ENCODE measurements at places on chromosomes 1 and 21. TPM values are rescaled to one million over a fixed set of nuclear protein-coding genes. Genes with fewer than 3 reads are reported as not detected.

DNA sequence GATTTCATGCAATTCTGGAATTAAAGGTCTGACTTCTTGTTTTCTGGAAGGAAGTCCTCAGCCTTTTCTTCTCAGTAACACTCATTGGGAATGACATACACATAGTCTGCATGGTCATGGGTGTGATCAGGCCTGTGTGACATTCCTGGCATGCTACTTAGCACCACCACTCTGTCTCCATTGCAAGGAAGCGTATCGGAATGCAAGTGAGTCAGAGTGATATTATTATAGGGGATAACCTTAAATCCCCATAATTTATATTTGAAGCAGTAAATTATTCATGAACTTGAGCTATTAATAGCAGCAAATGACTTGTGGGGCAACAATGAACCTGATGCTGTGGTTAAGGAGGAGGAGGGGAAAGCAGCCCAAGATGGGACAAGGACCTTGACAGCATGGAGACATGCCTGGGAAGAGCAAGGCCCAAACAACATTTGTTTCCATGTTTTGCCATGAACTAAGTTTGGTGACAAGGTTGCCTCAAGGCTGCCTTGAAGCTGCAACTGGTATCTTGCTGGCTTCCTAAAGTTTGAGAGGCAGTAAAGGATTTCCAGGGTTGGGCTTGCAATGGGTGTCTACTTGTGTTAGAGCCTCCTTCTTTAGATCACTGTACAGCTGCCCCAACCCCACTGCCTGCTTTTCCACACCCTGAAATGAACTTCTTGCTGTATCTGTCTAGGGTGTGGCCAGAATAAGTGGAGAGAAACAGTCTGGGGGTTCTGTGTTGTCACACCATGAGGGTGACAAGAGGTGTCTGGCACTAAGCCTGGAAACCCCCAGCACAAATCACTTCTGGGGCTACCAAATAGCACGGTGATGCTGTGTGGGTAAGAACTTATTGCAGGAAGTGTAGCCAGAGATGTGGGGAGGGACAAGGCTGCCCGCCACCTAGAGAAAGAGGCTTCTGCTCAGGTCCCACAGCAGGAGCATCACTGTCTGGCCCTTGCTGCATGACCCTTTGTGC lies 4.6 kb downstream of the MAB21L3 start:
- peaks cover 5% of the 10 kb centered on the region for H3K27me3 ChIP-seq
- no peak overlapping the region for H3K4me3 ChIP-seq
- H3K4me1 ChIP-seq: peaks cover 59% of the 10 kb centered on the region
- peak; percentile 91 for DNase-seq
- H3K36me3 ChIP-seq: peaks cover 9% of the 10 kb centered on the region

GRCh38 chr21:37208056-37208721 lies 58.9 kb downstream of the VPS26C start:
- peak overlapping the region; percentile 20 for H3K4me3 ChIP-seq
- peaks cover 9% of the 10 kb centered on the region for H3K27me3 ChIP-seq
- H3K36me3 ChIP-seq: peaks cover 13% of the 10 kb centered on the region
- H3K4me1 ChIP-seq: peaks cover 27% of the 10 kb centered on the region
- peak overlapping the region; percentile 27 for H3K27ac ChIP-seq

The RAB7B gene
- 4.0 TPM for total RNA-seq

GRCh38 chr1:207911856-207912760 lies 1.2 kb upstream of the CD34 start:
- H3K27ac ChIP-seq: peak overlapping the region; percentile 37
- peaks cover 29% of the 10 kb centered on the region for H3K27me3 ChIP-seq
- no peaks in the 10 kb centered on the region for H3K36me3 ChIP-seq
- no peak overlapping the region for H3K4me3 ChIP-seq

The LRRC38 gene
- not detected for total RNA-seq
